ENCODE measurements at places on chromosomes 3 and 15. TPM values are rescaled to one million over a fixed set of nuclear protein-coding genes. Genes with fewer than 3 reads are reported as not detected.

DNA sequence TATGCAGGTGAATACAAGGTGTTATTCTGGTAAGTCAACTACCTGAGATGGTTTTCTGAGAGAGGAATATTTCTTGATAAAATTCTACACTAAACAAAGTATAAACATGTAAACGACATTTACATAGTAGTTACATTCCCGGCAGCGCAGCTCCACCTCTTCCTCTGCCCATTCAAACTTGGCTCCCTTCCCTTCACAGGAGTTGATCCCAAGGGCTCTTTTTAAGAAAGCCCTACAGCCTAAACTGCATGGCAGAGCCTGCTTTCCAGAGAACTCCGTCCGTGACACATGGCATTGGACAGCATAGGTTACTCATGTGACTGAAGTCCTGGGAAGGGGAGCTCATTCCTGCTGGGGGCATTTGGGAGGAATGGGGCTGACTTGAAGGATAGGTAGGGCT, 22.0 kb upstream of the LCTL start:
- no peak for DNase-seq

DNA sequence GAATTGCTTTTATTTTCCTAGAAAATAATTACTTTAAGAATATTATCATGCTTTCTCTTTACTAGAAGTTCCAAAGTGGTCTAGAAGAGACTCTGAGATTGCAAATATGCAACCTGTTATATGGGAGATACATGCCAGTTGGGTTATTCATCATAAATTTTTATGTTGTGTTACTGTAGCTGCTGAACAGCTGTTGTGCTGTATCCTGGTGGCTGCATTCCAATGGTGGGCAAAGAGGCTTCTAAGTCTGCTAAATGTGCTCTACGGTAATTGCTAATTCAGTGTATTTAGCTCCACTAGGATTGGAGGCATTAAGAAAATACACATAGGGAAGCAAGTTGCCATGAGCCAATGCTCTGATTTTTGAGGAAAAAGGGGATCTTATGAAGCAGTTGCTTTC, 409.0 kb downstream of the TUSC7 start:
- no peak for DNase-seq

Gene CYP1A1
- 0.18 TPM for total RNA-seq

GRCh38 chr15:75640483-75641178, 607 bp upstream of the IMP3 start:
- DNase-seq: no peak

- DNase-seq: no peak
Observed at GRCh38 chr3:47610583-47610982, 31.9 kb upstream of the CSPG5 start.

Gene C3orf49
- not detected for total RNA-seq

- no peak for DNase-seq
Observed at GRCh38 chr3:183587336-183587735, 31.8 kb upstream of the KLHL6 start.

DNA sequence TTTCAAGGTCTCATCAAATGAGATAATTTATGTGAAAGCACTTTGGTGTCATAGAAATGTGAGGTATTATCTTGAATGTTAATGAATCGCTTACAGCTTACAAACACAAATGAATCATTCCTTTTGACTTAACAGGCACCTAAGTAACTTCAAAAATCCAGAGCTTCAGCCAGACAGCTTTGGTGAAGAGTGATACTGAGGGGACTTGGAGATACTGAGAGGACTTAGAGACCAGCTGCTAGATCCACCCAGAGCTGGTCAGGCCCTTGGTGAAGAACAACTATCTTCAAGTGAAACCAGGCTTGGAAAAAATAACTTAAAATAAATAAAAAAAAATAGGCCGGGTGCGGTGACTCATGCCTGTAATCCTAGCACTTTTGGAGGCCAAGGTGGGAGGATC, 16.2 kb upstream of the ZFYVE19 start:
- DNase-seq: no peak

GRCh38 chr15:72368325-72368724, 7.5 kb downstream of the HEXA start:
- DNase-seq: no peak

Gene GPR87
- not detected for total RNA-seq

GRCh38 chr3:112132975-112133448, at the start of gene GCSAM:
Gene GCSAM, minus strand, starts transcription at chr3:112133248. Its CDS starts 128 bp downstream, at chr3:112133120.
- DNase-seq: no peak

DNA sequence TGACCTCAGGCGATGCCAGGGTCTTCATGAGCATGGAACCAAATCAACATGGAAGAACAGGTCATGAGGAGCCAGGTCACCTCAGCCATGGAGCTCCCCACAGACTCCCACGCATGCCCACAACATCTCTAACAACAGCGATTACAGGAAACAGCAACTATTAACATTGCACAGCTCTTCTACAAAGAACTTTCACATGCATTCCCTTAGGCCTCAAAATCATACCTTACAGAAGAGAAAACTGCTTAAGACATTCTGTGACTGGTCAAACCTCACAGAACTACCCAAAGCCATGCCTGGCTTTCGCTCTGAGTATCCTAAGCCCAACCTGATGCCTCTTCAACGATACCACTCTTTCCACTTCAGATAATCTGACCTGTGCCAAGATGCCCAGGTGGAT, 117.8 kb downstream of the OXNAD1 start:
- no peak for DNase-seq

- DNase-seq: no peak
Observed at GRCh38 chr15:84649706-84650105, 4.4 kb downstream of the WDR73 start.

Gene SPTSSB
- not detected for total RNA-seq

- DNase-seq: no peak
Observed at GRCh38 chr3:124694486-124694885, 35.8 kb upstream of the UMPS start.

DNA sequence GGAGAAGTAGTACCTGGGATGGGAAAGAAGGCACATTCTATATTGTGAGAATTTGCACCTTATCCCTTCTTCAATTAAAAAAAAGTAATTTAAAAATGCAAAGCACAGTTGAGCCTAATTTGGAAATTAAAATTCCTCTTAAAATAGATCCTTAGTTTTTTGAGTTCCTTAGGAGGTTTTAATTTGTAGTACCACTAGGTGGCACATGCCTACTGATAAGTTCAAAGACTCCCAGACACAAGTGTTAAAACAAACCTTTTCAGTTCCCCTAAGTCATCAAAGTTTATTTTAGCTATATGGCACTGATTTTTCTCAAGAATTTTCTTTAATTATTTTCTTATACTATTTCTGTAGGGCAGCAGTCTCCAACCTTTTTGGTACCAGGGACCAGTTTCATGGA, 127.6 kb upstream of the AZI2 start:
- DNase-seq: no peak

DNA sequence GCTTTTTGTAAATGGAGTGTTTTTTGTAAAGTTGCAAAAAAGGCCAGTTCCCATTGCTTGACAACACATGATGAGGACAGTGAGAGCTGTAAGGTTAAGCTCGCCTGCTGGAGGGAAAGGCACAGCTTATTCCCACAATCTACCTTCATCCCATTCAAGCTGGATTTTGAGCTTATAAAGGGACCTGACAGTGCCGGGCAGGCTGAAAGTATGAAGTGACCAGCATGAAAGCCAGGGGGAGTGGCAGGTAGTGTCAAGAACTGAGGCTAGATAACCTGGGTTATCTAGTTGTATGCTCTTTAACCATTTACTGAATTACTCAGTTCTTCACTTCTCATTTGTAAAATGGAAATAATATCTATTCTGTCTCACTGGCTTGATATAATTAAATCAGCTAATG, 52.3 kb upstream of the KPNA4 start:
- DNase-seq: no peak

- no peak for DNase-seq
Observed at GRCh38 chr3:187746442-187747281, 1.4 kb upstream of the BCL6 start.

Data from osteocyte (in vitro differentiated cells).